ENCODE measurements at places on chromosomes 3 and 15. TPM values are rescaled to one million over a fixed set of nuclear protein-coding genes. Genes with fewer than 3 reads are reported as not detected.

The H1-8 gene
- not detected for total RNA-seq

The SIDT1 gene
- 0.22 TPM for total RNA-seq

The PP2D1 gene
- total RNA-seq: not detected

The SERPINI2 gene
- not detected for total RNA-seq

The PGBD4 gene
- 1.1 TPM for total RNA-seq

The ZNF80 gene
- not detected for total RNA-seq

The RHO gene
- not detected for total RNA-seq

The NRG4 gene
- total RNA-seq: 0.18 TPM

The TLR9 gene
- total RNA-seq: not detected

The DNAJB11 gene
- 44.2 TPM for total RNA-seq

The SRGAP3 gene
- total RNA-seq: 12.1 TPM

The ZNF860 gene
- total RNA-seq: 6.5 TPM

DNA sequence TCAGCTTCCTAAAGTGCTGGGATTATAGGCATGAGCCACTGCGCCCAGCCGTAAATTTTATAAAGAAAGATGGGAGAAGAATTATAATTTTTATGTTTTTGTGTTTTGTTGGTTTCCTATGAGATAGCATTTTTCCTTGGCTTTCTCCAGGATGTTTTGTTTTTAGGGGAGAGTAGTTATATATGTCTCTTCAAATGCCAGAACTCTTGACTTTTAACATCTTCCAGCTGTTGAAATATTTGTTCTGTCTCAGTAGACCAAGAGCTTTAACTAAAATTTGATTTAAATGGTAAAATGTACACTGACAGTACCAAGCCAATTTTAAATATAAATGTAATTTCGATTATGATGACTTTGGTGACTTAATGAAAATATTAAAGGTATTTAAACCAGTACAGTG lies 96.8 kb downstream of the DHX36 start:
- no peak for DNase-seq

GRCh38 chr3:48151058-48151806 lies 37.0 kb downstream of the CDC25A start:
- DNase-seq: peak; percentile 90

DNA sequence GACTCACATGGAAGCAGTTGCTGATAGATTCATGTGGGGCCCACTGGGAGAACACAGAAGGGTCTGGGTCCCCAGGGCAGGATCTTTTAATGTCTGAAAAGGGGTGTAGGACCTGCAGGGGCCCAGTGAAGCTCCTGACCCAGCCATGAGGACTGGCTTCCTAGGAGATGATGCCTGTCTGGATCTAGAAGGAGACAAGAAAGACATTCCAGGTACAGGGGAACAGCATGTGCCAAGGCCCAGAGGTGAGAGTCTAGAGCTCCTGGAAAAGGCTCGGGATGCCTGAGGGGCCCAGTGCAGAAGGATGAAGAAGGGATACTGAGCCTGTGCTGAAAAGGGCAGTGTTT lies 4.7 kb upstream of the SEMA3F start:
- DNase-seq: no peak

DNA sequence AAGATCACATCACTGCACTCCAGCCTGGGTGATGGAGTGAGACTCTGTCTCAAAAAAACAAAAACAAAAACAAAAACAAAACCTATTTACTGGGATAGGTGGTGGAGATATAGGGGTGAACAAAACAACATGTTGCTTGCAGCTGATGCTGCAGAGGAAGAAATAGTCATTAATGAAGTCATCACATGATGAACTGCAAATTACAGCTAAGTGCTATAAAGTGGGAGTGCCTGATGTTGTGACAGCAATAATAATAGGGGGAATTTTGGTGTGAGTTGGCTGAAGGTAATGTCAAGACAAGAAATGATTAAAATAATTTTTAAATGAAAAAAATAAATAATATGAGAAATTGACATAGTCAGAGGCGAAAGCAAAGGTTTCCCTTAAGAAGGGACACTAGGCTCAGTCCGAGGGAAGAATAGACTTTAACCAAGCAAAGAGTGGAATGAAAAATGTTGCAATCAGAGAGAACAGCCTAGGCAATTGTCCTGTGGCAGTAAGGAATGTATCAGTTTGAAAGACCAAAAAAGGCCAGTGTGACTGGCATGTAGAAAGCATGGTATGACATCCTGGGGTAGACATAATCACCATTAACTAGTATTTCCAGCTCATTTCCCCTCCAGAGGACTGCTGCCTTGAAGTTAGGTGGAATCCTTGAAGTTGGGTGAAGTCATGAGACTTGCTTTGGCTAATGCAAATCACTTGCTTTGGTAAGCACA lies 14.7 kb upstream of the PIK3CB start:
- no peak for DNase-seq

- no peak for DNase-seq
Measured at GRCh38 chr3:187974871-187975271, 179.1 kb upstream of the LPP start.

GRCh38 chr3:170992854-170993253 lies 33.7 kb downstream of the SLC2A2 start:
- DNase-seq: no peak

DNA sequence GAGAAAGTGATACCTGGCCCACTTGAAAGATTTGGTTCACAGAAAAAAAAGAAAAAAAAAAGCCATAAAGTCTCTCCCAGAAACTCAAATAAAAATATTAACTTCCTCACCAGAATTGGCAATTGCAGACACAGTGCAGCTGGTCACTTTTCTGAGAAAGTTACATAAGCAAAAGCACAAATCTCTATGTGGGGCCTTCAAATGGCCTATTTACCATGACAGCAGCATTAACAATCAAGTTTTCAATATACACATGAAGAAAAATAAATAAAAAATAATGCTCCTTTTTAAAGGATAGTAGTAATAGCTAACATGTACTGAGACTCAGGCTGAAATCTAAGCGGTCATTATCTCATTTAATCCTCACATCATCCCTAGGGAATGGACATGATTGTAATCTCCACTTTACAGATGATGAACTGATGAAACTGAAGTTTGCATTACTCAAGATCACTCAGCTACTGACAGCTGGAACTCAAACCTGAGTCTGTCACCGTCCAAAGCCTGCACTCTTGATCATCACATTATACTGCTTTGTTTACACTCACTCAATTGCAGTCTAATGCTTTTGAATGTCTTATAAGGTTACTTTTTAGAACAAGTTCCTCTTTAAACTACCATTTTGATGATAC lies 3.3 kb downstream of the NPTN start:
- no peak for DNase-seq

GRCh38 chr3:68880632-68881031 lies 51.7 kb downstream of the TAFA4 start:
- DNase-seq: no peak

GRCh38 chr3:45417930-45418847 lies 29.8 kb downstream of the LARS2 start:
- DNase-seq: no peak

GRCh38 chr3:196650740-196651311 lies 11.3 kb downstream of the NRROS start:
- no peak for DNase-seq

GRCh38 chr15:58419803-58420524 lies 11.8 kb upstream of the LIPC start:
- DNase-seq: no peak

GRCh38 chr3:127765735-127766134 lies 56.6 kb downstream of the MGLL start:
- DNase-seq: no peak

DNA sequence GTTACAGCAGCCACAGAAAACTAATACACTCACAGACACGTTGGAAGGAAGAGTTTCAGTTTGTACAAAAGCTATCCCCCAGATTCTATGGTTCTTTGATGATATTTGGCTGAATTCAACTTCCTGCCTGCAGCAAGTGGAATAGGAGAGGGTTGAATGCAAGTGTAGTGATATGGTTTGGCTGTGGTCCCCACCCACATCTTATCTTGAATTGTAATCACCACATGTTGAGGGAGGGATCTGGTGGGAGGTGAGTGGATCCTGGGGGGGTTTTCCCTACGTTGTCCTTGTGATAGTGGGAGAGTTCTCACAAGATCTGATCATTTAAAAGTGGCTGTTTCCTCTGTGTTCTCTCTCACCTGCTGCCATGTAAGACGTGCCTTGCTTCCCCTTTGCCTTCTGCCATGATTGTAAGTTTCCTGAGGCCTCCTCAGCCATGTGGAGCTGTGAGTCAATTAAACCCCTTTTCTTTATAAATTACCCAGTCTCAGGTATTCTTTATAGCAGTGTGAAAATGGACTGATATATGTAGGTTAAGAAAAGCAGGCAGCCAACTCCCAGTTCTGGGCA lies 29.8 kb downstream of the NMNAT3 start:
- no peak for DNase-seq

GRCh38 chr3:127161236-127161635 lies 31.7 kb upstream of the PRR23E start:
- no peak for DNase-seq

DNA sequence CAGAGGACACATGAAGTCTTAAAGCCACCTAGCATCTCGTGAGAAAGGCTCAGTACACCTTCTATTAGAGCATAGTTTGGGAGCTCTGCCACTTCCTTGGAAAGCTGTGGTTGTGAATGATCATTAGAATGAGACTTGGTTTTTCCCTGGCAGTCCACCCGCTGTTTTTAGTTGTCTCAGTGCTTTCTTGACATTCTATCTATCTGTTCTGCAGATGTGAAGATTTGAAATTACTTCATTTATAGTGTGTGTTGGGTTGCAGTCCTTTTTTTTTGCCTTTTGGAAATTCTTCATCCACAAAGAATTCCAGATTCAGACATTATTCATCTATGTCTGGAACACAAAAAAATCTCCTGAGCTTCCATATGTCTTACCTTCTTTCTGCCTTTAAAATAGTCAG lies 23.7 kb downstream of the PPP2R3A start:
- no peak for DNase-seq

DNA sequence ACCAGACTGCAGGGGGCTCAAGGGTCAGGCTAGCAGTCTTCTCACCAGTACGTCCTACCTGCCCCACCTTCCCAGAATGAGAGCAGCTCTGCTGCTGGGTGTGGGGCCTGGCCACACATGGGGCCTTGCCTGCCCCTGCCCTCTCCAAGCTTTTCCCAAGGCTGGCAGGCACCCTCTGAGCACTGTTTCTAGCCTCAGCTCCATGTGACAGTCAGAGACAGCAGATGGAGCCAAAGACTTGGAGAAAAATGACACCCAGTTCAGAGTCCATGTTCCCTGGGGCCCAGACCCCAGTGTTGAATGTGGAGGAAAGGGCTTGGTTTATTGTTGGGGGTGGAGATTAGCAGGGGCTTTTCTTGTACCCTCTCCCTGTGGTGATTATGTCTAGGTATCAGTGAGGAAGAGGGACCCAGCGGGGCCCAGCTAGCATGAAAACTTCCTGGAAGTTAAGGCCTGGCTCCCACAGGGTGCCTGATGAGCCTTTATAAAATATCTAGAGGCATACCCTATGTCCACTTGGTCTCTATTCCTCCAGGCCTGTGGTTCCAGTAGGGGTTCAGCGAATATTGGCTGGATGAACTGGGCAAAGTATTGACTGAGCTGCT lies 153.8 kb downstream of the EEFSEC start:
- DNase-seq: no peak

- no peak for DNase-seq
Measured at GRCh38 chr15:56207092-56207491, 36.6 kb downstream of the RFX7 start.

- DNase-seq: no peak
Measured at GRCh38 chr3:195410546-195410945, 32.3 kb downstream of the ACAP2 start.

- DNase-seq: no peak
Measured at GRCh38 chr15:95291898-95292472, 1038.5 kb upstream of the NR2F2 start.

DNA sequence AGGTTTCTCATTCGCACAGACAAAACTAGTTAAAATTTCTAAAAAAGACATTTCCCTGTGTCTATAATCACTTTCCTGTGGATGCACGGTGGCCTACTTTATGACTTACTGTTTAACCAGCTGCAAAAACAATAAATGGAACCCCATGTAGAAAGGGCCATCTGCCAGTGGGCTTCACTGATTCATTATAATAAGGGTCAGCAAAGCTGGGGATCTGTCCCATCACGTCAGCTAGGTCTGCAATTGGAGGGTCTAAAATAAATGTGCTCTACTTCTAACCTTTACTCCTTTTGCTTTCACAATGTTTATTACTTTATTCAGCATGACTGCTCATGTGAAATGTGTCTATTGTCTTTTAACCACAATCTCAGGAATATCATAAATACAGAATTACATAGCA lies 43.1 kb upstream of the NMD3 start:
- DNase-seq: no peak

- peak; percentile 44 for DNase-seq
Measured at GRCh38 chr3:132399054-132399929, 18.0 kb upstream of the DNAJC13 start.

Data from WTC11 (cell line).